Adrenal gland (tissue), 19 donors: ENCODE measurements at places on chromosomes 5 and 9.

DNA sequence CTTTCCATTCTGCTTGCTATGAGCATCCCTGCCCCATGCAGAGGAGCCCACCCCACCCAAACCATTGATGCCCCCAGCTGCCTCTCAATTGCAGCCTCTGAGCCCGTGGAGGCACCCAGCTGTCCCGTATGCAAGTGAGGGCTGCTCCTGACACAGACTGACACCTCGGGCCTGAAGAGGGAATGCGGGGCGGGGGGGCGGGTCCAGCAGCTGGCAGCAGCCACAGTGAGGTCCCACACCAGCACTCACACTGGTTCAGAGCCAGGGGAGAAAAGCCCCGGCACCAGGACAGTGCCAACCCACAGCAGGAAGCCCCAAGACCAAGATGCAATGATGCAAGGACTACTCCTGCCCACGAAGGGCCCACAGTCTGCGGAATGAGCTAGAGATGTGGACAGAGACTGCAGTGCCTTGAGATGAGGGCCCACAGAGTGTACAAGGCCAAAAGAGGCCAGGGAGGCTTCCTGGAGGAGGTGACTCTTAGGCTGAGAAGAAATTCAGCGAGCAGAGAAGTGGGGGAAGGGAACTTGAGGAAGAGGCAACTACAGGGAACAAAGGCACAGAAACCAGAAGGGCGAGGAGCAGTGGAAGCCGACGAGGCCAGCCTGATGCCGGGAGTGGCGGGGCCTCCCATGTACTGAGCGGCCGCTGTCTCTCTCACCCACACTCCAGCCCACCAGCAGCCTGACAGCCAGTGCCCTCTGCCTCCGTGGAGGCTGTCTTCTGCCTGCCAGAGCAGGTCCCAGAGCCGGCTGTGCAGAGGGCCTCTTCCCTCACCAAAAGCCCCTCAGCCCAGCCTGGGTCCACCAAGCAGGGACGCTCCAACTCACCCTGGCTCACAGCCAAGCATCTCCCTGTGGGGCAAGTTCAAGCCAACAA, 9.2 kb downstream of the EEIG1 start:
- peak; percentile 56 for DNase-seq

- DNase-seq, result no peak
Measured at GRCh38 chr9:82565188-82565969, 497.6 kb downstream of the RASEF start.

- DNase-seq, result peak; percentile 75
Measured at GRCh38 chr9:94867281-94867841, 140.9 kb downstream of the AOPEP start.

GRCh38 chr9:119559986-119560385, 190.8 kb upstream of the BRINP1 start:
- DNase-seq, result no peak
